Left lobe of liver (tissue), 2 donors: ENCODE measurements at places on chromosomes 13 and 19.

DNA sequence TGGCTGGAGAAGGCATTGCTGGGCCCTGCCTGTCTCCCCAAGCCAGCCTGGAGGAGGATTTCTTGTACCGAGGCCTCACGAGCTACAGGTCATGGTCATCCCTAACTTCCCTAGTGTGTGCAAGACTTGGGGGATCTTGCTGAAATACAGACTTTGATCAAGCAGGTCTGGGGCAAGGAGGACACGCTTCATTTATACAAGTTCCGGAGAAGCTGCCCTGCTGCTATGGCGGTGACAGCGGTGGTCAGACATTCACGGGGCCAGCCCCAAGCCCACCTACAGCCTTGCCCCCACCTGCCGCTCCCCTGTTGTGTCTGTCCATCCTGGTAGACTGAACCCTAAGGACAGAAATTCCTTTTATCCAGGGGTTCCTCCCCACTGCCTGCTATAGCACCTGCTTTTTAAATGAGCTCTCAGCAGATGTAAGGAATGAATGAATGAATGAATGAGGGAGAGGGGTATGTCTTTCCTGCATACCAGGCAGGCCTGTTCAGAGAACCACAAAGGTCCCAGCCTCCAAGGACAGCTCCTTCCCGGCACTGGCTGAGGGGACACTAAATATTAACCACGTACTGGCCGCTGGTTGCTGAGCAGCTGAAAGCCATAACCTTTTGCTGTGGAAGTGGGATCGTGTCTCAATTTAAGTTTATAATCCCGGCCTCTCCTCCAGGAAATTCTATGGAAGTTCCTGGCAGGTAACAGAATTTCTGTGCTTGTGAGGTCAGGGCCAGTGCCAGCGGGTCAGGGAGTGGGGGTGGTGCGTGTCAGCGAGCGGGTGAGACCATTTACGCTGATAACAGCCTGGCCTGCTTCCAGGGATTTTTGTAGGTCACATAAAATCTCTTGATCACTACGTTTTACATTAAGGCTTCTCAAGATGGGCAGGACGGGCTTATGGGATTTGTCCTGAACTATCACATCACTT lies 27.1 kb downstream of the TSSK6 start:
- DNase-seq, result peak; percentile 73

- DNase-seq, result no peak
These were observed 1101.9 kb downstream of the PCDH9 start for GRCh38 chr13:66128201-66128600.

DNA sequence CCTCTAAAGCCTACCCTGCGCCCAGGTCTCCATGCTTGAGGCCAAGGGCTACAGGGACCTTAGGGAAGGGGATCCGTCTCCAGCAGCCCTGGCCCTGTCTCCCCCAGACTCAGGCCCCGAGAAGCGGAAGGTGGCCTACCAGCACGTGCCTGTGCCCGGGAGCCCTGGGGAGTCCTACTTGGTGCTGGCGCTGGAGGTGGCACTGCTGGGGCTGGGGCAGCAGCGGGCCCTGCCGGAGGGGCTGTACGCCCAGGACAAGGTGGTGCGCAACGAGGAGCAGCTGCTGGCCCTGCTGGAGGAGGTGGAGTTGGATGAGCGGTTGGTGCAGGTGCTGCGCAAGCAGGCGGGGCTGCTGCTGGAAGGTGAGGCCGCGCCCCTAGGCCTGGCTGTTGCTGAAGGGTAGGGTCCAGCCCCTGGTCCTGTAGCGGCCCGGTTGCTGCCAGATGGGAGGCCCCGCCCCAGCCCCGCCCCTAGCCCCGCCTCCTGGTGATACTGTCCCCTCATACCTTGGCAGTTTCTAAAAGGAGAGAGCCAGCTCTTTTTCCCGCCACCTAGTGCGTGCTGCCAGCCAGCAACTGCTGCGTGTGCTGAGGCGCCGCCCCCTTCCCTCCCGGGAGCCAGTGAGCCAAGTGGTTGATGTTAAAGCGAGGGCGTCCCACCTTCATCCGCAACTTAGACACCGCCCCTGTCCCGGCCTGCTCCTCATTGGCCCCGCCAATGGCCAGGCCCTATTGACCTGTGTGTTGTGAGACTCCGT lies 22.6 kb downstream of the ZSWIM4 start:
- DNase-seq, result no peak

DNA sequence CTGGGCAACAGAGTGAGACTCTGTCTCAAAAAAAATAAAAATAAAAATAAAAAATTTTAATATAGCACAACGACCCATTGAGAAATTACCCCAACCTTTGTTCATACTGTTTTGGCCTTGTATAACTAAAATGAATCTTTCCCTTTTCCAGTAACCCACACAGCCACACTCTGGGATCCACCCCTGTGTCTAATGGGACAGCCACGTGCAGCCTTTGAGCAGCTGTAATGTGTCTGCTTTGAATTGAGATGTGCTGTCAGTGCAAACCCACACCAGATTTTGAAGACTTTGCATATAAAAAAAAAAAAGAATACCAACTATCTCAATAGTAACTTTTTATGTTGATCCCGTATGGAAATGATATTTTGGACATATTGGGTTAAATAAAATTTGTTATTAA lies 112.7 kb upstream of the UBL3 start:
- DNase-seq, result no peak

DNA sequence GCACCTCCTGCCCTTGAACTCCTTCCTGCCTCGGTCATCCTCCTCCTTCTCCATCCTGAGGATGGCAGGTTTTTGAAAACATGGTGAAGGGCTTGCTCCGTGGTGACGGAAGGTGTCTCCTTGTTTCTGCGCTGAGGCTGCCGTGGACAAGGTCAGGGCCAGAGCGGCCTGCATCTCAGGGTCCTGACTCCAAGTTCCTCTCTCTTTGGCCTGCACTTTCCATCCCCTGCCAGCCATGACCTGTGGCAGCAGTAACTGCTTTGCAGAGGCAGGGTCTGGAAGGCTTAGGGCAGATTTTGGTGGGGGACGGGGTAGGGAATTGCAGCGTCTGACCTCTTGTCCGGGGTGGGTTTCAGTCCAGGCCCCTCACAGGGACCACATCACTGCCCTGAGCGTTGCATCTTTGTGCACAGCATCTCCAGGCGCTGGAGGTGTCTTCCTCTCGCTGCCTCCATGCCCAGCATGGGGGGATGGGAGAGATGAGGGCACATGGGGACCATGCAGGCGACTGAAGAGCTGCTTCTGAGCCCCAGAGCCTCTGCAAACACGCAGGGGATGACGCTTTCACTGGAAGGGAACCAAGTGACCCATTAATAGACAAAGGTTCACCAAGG lies 216.8 kb downstream of the TEX29 start:
- DNase-seq, result no peak

DNA sequence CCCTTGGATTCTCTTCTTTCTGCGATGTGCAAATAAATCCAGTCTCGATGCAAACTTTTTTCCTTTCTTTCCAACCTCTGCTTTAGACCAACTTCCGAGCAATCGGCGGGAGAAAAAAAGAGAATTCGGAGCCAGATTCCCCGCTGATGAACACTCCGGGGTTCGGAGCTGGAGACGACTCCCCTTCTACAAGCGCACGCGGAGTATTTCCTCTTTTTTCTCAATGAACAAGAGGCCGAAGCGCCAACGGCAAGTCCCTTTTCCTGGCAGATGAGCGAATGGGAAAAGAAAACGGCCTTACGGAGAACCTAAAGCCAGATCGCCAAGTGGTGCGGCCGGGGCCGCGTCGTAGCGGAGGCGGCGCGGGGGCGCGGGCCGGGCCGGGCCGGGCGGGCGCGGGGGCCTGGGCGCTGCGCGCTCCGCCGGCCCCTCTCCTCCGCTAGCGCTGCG lies 250 bp downstream of the SPRY2 start:
- DNase-seq, result no peak

DNA sequence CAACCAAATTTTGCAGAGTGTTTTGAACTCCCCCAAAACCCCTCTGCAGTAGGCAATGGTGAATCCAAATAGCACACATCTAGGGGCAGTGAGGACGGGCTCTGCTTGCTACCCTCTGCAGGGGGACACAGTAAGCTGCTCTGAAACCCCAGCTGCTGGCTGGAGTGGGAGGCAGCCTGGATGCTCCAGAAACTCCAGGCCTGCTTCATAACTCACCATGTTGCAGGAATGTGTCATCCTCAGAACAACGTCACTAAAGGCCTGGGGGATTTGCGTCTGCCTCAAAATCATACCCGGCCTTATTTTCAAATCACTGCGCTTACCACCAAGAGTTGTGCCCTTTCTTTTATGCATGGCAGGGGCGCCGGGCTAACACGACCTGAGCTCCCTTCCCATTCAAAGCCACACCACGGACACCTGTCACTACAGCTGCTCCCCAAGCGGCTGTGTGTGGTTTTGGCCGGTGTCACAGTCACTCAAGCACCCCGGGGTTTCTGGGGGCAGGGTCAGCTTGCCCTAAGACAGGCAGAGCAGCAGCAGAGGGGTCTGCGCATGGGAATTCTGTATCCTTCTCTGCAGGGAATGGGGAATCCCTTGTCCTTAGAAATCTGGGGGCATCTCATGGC lies 93.9 kb downstream of the TSHZ3 start:
- no peak for DNase-seq

DNA sequence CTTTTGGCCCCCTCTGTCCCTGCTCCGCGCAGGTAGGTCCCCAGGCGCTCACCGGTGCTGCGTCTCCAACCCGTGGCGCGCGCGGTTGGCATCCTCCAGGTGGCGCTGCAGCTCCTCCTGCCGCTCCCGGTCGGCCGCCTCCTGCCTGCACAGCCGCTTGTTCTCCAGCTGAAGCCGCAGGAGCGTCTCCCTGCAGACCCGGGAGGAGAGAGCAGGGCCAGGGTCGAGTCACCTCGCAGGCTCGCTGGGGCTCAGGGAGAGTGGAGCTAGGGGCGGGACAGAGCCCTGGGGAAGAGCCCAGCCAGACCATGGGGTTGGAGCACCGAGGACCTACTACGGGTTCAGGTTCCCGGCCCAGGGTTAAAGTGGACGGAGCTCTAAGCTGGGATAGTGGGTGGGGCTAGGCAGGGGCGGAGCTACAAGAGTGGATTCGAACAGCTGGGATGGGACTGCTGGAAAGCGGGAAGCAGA lies 9.3 kb downstream of the HOOK2 start:
- DNase-seq, result no peak

DNA sequence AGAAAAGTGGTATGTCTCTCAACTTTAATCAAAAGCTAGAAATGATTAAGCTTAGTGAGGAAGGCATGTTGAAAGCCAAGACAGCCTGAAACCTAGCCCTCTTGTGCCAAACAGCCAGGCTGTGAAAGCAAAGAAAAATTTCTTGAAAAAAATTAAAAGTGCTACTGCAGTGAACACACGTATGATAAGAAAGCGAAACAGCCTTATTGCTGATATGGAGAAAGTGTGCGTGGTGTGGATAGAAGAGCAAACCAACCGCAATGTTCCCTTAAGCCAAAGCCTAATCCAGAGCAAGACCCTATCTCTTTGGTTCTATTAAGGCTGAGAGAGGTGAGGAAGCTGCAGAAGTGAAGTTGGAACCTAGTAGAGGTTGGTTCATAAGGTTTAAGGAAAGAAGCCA lies 96.4 kb downstream of the ZDHHC20 start:
- DNase-seq, result no peak

DNA sequence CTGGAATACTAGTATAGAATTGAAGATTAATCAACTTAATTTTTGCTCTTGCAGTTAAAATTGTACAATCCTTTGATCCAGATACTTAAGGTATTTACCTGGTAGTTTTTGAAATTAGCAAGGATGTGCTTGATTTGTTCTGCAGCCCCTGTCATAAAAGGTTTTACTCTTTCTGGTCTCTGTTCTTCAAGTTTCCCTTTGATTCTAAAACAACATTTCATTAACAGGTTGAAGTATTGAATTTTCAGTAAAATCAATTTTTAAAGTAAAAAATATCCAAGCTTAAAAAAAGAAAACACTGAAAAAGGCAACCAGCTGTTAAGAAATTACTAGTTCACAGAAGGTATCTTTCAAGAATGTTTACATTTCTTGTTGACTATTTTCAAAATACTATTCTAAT lies 1.6 kb downstream of the TPT1 start:
- DNase-seq, result no peak

DNA sequence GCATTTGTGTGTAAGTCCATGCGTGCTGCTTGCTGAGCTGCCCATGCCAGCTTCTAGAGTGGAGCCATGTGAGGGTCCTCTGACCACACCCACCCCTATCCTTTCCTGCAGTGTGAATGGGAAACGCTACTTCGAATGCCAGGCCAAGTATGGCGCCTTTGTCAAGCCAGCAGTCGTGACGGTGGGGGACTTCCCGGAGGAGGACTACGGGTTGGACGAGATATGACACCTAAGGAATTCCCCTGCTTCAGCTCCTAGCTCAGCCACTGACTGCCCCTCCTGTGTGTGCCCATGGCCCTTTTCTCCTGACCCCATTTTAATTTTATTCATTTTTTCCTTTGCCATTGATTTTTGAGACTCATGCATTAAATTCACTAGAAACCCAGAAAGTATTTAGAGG lies 10.3 kb downstream of the TBCB start:
- DNase-seq, result no peak

- no peak for DNase-seq
These were observed 1023.5 kb downstream of the PCDH17 start for GRCh38 chr13:58655086-58655485.

- DNase-seq, result no peak
These were observed 21.6 kb upstream of the SIGLEC14 start for GRCh38 chr19:51668216-51668615.

DNA sequence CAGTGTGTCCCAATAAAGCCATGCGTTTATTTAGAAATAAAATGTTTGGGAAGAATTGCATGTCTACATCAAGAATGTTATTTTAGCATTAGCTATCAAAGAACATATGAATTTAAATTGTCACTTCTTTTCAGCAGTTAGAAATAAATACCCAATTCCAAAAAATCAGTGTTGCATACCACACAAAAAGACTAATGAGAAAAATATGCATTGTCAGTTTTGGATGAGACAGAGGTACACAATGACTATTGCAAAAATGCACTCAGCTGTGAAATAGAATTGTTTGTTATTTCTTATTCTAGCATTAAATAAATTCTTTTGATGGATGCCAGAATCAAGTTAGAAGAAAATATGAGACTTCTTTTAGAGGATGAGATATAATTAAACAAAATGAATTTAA lies 833.9 kb downstream of the SLITRK1 start:
- DNase-seq, result no peak

- no peak for DNase-seq
These were observed 5.4 kb downstream of the UPF3A start for GRCh38 chr13:114286808-114287207.

- peak; percentile 65 for DNase-seq
These were observed 12.2 kb downstream of the WIZ start for GRCh38 chr19:15437355-15438123.

DNA sequence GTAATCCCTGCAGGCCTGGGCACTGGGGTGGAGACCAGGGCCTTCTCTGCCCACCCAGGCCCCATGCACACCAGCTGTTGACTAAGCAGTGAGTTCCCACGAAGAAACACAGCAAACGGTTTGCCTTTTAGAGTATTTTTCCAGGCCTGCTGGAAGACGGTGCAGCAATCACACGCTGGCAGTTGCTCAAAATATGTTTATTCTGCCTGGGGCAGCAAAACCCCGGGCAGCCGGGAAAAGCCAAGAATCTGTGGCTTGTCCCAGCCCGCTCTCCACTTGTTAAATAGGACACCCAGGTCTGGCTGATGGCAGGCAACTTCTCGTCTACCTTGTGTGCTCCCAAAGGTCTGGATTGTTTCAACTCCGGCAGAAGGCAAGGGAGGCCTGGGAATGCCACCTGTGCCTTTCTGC lies 40.8 kb downstream of the GGACT start:
- DNase-seq, result peak; percentile 81
